NCI-H460 (cell line): ENCODE measurements at places on chromosomes 3 and 15.

- DNase-seq: no peak
Observed at GRCh38 chr3:159189994-159190669, 388.3 kb downstream of the MFSD1 start.

DNA sequence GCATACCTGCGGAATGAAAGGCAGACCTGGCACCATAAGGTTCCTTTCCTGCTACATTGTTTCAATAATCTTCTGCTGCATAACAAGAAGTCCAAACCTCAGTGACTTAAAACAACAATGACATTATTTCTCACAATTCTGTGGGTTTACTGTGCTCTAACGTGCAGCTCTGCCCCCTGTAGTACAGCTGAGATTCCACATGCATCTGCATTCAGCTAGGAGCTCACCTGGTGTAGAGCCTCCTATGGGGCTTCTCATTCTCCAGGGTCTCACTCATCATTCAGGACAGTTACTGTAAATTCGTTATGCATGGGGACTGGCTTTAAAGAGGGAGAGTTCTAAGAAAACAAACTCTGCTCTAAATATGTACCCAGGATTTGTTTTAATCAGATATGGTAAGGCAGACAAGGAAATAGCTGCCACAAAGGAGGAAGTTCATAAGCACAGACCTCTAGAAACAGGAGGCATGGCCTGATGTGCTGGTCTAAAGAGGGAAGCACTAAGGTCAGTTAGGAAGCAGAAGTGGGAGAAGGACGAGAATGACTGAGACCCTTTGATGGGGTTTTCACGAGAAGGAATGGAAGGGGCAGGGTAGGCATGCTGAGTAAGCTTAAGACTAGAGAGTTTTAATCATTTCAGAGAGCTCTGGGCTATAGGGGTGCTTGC lies 347.0 kb downstream of the NEK10 start:
- no peak for DNase-seq

DNA sequence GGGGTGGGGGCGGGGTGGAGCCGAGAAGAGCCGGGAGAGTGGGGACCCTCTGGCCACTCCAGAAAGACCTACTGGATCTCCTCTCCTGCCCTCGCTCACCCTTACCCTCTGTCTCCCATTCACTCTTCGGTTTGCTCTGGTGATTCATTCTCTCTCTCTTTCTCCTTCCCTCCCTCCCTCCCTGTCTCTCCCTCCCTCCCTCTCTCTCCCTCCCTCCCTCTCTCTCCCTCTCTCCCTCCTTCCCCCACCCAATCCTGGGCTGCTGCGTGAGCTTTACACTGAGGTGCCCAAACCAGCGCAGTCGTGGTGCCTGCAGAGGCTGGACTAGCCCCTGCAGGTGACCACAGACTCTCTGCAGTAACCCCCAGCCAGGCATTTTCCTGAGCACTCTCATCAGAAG lies 32.2 kb upstream of the ADAMTS17 start:
- no peak for DNase-seq

DNA sequence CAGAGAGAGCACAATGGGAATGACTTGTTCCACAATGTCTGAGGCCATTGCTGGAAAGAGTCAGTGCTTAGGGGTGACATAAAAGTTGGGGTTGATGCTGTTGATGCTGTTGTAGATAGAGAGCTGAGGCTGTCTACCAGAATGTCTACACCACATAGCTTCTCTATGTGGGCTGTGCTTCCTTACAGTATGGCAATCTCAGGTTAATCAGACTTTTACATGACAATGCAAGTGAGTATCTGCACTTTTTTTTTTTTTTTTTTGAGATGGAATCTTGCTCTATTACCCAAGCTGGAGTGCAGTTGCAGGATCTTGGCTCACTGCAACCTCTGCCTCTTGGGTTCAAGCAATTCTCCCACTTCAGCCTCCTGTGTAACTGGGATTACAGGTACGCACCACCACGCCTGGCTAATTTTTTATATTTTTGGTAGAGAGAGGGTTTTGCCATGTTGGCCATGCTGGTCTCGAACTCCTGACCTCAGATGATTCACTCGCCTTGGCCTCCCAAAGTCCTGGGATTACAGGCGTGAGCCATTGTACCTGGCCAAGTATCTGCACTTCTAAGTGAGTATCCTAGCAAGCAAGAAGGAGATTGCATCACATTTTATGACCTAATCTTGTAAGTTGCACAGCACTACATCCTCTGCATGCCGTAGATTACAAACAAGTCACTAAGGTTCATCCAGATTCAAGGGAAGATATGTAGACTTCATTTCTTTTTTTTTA lies 28.7 kb downstream of the DLEC1 start:
- DNase-seq: no peak
